Naive thymus-derived CD4-positive, alpha-beta T cell (primary cell): ENCODE measurements at places on chromosomes 5 and 9.

- DNase-seq = no peak
These were observed 17.8 kb downstream of the PTBP3 start for GRCh38 chr9:112315331-112316257.

DNA sequence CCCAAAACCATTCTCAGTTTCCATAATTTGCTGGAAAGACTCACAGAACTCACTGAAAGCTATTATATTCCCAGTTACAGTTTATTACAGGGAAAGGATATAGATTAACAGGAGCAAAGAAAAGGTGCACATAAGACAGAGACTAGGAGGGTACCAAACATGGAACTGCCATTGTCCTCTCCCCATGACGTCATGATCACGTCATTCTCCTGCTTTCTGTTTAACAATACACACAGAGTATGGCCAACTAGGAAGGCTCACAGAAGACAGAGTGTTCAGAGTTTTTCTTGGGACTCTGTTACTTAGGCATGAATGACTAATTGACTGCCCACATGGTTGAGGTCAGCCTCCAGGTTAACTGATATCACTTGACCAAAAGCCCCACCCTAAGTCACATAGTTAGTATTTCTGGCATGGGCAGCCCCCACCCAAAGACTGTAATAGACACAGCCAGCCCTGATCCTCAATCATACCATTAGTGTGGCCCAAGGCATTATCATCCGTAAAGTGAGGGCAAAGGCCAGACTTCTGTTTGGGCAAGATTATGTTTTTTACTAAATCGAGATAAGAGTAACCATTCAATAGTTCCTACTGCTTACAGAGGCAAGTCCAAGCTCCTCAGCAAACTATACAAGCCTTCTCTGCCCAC is 353.5 kb upstream of the POU5F2 start:
- DNase-seq = no peak

DNA sequence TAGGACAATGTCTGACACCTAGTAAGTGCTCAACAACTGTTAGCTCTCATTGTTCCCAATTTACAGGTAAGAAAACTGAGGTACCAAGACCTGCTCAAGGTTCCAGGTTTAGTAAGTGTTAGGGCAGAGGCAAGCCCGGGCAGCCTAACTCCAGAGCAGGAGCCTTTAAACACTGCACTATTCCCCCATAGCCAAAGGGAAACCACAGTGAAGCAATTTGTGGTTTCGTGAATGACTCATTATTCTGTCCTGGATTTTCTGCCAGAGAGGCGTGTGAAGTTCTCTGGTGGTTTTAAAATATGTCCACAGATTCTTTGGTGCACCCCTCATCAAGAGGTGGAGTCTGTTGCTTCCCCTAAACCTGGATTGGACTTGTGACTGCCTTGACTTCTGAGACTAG is 1.0 kb upstream of the MCC start:
- no peak for DNase-seq

DNA sequence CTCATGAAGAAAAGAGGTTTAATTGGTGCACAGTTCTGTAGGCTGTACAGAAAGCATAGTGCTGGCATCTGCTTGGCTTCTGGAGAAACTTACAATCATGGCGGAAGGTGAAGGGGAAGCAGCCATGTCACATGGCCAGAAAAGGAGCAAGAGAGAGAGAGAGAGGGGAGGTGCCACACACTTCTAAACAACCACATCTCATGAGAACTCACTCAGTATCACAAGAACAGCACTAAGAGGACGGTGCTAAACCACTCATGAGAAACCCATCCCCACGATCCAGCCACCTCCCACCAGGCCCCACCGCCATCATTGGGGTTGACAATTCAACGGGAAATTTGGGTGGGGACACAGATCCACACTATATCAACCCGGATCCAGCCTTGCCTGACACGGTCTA is 28.8 kb upstream of the IER5L start:
- no peak for DNase-seq

- no peak for DNase-seq
These were observed 595.7 kb downstream of the EFNA5 start for GRCh38 chr5:107074996-107075395.

- no peak for DNase-seq
These were observed 4.2 kb downstream of the LCN1 start for GRCh38 chr9:135525241-135526088.

DNA sequence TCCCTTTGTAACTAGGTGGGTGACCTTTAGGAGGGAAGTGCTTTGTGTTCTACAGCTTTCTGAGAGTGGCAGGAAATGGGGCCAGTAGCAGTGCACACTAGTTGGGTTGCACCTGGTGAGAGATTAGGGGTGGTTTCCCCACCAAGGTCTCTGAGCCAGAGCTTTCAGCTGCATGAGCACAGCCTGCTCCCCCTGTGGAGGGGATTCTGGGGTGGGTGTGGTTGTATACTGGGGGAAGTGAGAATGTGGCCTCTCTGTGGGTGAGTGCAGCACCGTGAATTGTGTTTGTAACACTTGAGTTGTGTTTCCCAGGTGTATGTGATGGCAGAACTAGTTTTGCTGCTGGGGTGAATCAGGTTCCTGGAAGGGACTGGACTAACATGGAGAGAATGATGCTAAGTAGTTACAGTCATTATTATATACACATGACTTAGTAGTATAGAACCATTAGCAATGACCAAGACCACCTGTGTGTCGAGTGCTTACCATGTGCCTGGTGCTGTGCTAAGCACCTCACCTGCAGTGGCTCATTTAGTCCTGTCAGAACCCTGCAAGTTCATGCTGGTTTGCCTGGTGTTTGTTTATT is 11.8 kb upstream of the CXXC5 start:
- DNase-seq = no peak

GRCh38 chr5:159972538-159973362 is 36.2 kb upstream of the TTC1 start:
- no peak for DNase-seq

DNA sequence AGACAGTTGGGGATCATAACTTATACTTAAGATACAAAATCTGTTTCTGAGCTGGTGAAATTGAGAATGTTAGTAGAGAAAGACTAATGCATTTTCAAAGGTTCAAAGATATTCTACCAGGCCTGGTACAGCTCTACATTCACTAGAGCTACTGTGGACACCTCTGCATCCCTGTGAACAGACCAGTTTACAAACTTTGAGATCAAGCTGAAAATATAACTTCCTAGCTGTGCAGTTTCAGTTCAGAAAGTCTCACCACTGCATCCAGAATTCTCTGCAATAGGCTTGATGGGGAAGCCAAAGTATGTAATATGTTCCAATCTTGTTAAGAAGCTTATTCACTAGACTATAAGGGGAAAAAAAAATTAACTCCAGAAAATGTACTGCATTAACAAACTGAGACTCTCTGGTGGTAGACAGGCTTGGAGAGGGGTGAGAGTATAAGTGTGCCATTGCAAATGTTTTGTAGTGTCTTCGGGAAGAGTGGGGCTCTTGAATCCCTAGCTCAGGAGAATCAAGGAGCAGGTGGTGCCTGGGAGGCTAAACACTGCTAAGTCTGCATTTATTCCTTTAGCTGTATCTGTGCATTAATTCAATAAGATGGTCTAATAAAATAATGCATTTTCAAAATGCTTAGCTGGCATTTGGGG is 671.9 kb downstream of the NR2F1-AS1 start:
- no peak for DNase-seq

DNA sequence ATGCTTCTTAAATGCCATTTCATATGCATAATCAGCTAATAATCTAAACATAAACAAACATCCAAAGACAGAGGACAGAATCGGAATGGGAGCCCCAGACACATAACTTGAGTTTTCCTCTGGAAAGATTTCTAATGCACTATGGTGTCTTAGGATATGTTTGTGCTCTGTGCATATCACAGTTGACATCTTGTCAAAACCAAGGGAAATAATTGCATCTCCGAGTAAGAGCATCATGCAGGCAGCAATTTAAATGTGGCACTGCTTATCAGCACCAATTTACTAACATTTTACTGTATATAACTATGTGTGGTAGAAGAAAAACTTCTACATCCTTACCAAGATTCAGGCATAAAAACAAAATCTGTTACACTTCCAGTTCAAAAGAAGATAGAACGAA is 217.9 kb downstream of the GLIS3 start:
- no peak for DNase-seq

- DNase-seq = no peak
These were observed 211.1 kb upstream of the IRX1 start for GRCh38 chr5:3384531-3384930.

- DNase-seq = no peak
These were observed 68.4 kb downstream of the ANXA1 start for GRCh38 chr9:73219985-73220626.

DNA sequence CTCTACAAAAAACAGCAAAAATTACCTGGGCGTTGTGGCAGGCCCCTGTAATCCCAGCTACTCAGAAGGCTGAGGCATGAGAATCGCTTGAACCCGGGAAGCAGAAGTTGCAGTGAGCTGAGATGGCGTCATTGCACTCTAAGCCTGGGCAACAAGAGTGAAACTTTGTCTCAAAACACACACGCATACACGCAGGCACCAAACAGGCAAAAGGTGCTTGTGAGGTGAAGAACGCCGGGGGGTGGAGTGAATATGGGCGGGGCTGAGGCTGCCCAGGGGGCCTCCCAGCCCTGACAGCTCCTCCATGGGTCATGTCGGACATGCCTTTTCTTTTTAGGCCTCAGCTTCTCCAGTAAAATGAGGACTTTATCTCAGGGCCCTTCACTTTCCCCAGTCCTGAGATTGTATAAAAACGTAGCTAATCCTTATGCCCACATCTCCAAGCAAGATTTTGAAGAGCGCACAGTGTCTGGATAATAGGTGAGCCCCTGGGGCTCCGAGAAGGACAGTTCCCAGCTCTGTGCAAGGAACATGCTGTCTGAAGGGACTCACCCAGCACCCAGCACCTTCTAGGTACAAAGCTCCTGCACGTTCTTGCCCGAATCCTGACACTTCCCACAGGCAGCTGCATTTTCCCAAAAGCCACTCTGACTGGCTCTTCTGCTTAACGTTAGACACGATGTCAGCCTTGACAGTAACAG is 168.3 kb downstream of the COL23A1 start:
- no peak for DNase-seq

DNA sequence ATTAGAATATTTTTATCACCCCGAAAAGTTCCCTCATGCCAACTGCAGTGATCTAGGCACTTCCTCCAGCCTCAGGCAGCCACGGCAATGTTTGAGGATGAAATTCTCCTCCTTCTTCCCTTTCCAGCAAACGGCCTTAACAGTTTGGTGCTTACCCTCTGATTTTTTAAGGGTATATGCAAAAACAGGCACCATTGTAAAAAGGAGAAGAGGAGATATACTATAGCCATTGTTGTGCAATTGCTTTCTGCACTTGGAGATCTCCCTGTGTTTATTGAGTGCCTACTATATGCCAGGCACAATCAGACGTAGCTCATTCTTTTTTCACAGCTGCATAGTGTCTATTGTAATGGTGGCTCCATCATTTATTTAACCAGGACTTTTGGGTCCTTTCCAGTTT is 29.4 kb downstream of the GSN start:
- no peak for DNase-seq

- DNase-seq = no peak
These were observed 37.2 kb downstream of the PLAC8L1 start for GRCh38 chr5:146068206-146068605.

GRCh38 chr9:69411246-69411645 is 86.2 kb downstream of the ENTREP1 start:
- DNase-seq = no peak

GRCh38 chr5:142235050-142235797 is 89.6 kb downstream of the SPRY4 start:
- DNase-seq = no peak

DNA sequence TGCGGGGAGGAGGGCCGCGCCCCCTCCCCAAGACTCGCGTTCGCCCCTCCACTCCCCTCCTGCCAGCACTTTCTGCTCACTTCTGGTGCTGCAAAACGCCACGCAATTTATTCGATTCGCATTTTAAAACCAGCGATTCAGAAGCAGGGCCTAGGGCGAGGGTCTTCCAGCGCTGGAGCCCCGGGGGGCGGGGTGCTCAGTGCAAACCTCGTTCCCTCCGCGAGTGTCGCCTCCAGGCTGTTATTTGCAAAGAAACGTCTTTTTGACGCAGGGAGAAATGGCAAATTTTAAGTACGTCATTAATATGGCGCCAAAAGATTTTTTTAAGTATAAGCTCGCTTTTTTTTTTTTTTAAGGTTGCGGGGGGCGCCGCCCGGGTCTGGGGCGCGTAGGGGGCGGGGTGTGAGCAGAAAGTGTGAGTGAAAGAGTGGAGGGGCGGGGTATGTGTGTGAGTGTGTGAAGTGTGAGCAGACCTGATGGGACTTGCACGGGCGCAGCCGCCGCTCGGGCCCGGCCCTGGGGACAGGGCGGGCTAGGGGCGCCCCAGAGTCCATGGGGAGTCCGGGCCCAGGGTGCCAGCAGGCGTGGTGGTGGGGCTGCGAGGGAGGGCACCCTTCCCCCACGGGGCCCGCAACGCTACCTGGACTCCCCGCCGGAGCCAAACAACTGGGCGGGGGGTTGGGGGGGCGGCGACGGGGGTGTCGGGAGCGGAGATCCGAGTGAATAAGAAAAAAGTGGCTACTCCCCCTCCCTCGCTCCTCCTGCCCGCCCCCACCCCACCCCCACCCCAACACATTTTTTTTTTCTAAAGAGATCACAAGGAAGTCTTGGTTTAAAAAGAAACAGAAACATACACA is at the start of gene JADE2:
Gene JADE2 (plus strand): TSS at position 845 of the 857 bp plus-strand sequence. CDS start 10,188 bp downstream, outside the sequence.
- peak; percentile 80 for DNase-seq

- no peak for DNase-seq
These were observed 99.6 kb downstream of the DOCK2 start for GRCh38 chr5:169736653-169737052.

DNA sequence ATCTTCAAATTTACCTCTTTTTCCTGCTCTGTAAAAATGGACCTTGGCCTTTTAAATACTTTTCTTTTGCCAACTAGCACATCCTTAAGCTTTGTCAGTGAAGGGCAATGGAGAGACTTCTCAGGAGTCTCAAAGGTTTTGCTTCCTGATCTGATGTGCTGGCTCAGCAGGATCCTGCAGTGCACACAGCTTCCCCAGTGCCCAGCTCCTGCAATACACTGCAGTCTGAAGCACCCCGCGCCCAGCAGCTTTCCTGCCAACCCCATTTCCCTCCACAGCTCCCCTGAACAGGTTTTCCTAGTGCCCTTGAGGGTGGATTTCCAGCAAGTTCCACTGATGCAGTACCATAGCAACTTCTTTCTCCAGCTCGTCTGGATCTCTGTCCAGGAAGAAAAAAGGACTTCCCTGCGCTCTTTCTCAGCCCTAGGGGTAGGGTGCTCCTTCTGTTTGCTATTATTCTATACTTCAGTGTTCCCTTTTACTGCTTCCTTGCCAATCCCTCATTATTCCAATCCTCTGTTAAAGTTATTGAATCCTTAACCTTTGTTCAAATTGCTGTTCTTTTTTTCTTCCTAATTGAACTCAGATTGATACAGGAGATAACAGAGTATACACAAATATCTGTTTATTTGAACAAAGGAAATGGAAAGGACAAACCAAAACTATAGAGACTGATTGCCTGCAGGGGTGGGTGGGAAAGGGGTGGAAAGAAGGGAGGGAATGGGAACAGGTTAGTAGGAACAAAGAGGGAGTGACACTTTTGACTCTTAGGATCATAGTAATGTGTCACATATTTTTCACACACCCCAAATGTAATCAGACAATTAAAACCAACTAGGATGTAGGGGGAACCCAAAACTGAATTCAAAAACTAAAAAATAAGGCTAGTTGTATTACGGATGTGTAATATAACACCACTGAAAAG is 8.5 kb downstream of the SNAPC3 start:
- no peak for DNase-seq
